Fibroblast of lung (primary cell): ENCODE measurements at places on chromosomes 4 and X. TPM values are rescaled to one million over a fixed set of nuclear protein-coding genes. Genes with fewer than 3 reads are reported as not detected.

Gene KLHL4
- total RNA-seq = 2.1 and 3.5 TPM in 2 replicates

DNA sequence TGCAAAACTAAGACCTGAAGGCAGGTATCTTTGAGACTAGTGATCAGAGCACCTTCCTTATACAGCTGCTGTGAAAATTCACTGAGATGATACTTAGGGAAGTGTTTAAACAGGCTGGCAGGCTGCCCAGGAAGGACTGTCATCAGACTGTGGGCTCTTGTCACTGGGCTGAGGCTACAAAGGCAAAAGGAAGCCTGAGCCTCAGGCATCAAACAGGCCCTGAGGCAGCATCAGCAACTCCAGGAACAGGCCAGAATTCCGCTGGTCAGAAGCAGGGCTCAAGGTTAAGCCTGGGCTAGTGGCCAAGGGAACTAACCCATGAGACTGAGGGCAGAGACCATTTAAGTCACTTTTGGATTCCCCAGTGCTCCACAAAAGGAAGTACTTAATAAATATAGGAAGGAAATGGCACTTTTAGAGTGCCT, 12.8 kb downstream of the PJA1 start:
- H3K4me3 ChIP-seq = no peak overlapping the region
- H3K4me1 ChIP-seq = no peaks in the 10 kb centered on the region
- H3K36me3 ChIP-seq = no peaks in the 10 kb centered on the region
- DNase-seq = no peak
- no peaks in the 10 kb centered on the region for H3K27me3 ChIP-seq

- H3K27me3 ChIP-seq = no peaks in the 10 kb centered on the region
- no peak overlapping the region for H3K27ac ChIP-seq
- no peaks in the 10 kb centered on the region for H3K36me3 ChIP-seq
- H3K4me3 ChIP-seq = peak overlapping the region; percentile 14
- H3K4me1 ChIP-seq = no peaks in the 10 kb centered on the region
Observed at GRCh38 chr4:108049406-108049805, 59.7 kb downstream of the HADH start.

DNA sequence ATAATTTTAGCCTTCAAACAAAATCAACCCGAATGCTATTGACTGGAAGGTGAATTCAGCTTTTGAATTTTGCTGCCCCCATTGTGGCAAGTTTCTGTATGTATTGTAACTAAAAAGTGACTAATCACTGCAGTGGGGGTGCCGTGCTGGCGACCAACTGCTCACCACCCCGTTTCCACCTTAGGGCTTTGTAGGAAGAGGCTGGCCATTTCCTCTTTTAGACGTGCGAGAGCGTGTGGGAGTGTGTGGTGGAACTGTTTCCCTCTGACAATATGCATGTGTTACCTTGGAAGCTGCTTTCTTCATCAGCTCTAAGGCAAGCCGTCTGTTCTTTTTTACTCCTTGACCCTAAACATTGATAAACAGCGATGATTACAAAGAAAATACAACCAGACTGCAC, 78.8 kb downstream of the SEL1L3 start:
- no peak overlapping the region for H3K4me3 ChIP-seq
- no peaks in the 10 kb centered on the region for H3K36me3 ChIP-seq
- no peak for DNase-seq
- no peak overlapping the region for H3K27ac ChIP-seq

DNA sequence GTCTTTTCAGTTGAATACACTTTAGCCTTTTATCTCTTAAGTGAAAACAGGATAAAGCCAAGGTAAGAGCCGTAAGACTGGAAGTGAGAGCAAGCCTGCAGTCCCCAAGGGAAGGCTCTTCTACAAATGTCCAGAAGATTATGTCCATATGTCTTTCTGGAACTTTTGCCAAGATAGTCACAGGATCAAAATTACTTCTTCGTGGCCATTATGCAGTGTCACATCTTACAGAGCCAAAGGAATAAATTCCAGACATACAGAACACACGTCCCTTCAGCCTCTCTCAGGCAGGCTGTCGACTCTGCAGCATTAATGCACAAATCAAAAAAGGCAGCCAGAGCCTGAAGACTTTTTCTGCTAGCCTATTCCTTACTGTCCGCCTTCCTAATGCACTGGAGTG, 10.9 kb upstream of the GATB start:
- no peaks in the 10 kb centered on the region for H3K27me3 ChIP-seq
- no peak overlapping the region for H3K4me3 ChIP-seq

Gene DSPP
- not detected in 2 replicates for total RNA-seq

Gene IBSP
- not detected in 2 replicates for total RNA-seq

Gene MAGEA4
- total RNA-seq = not detected in 2 replicates

DNA sequence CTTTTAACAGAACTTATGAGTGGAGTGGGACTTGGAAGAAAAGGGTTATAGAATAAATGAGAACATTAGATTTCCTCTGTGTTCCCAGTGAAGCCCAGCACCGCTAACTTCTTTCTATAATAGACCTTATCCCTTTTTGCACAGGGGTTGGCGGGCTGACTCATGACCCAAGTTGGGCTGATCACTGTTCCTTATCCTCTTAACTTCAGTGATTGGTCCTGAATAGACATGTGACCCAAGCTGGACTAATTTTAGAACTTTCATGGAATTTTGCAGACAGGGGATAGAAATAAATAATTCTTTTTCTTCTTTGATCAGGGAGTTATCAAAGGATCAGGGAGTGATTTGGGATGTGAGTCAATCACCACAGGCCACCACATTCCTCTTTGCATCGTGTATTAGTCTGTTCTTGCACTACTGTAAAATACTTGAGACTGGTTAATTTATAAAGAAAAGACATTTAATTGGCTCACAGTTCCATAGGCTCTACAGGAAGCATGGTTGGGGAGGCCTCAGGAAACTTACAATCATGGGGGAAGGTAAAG, 75.9 kb downstream of the UCHL1 start:
- H3K4me3 ChIP-seq = no peak overlapping the region
- no peaks in the 10 kb centered on the region for H3K4me1 ChIP-seq
- H3K27me3 ChIP-seq = no peaks in the 10 kb centered on the region
- DNase-seq = no peak
- H3K36me3 ChIP-seq = no peaks in the 10 kb centered on the region
- no peak overlapping the region for H3K27ac ChIP-seq

GRCh38 chrX:36856849-36857248, 151.3 kb upstream of the FAM47C start:
- no peaks in the 10 kb centered on the region for H3K27me3 ChIP-seq
- H3K4me1 ChIP-seq = no peaks in the 10 kb centered on the region
- no peak overlapping the region for H3K27ac ChIP-seq
- H3K4me3 ChIP-seq = no peak overlapping the region

DNA sequence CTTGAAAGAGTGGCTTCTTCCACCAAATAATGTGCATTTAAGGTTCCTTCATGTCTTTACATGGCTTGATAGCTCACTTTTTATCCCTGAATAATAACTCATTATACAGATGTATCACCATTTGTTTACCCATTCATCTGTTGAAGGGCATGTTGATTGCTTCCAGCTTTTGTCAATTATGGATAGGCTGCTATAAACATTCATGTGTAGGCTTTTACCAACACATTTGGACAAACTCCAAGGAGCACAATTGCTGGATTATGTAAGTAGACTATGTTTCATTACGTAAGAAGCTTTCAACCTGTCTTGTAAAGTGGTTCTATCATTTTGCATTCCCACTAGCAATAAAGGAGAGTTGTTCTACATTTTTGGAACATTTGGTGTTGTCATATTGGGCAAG, 2637.0 kb downstream of the PCDH7 start:
- no peak overlapping the region for H3K4me3 ChIP-seq
- H3K27ac ChIP-seq = no peak overlapping the region
- no peaks in the 10 kb centered on the region for H3K27me3 ChIP-seq
- no peaks in the 10 kb centered on the region for H3K4me1 ChIP-seq

Gene ARSD
- 14.1 and 30.7 TPM in 2 replicates for total RNA-seq

Gene BEX1
- not detected in 2 replicates for total RNA-seq

Gene ARHGEF6
- 20.5 and 30.1 TPM in 2 replicates for total RNA-seq

- H3K4me1 ChIP-seq = no peaks in the 10 kb centered on the region
- H3K27me3 ChIP-seq = no peaks in the 10 kb centered on the region
- H3K36me3 ChIP-seq = no peaks in the 10 kb centered on the region
- DNase-seq = no peak
- no peak overlapping the region for H3K27ac ChIP-seq
Observed at GRCh38 chrX:148281920-148282319, 218.5 kb upstream of the AFF2 start.

DNA sequence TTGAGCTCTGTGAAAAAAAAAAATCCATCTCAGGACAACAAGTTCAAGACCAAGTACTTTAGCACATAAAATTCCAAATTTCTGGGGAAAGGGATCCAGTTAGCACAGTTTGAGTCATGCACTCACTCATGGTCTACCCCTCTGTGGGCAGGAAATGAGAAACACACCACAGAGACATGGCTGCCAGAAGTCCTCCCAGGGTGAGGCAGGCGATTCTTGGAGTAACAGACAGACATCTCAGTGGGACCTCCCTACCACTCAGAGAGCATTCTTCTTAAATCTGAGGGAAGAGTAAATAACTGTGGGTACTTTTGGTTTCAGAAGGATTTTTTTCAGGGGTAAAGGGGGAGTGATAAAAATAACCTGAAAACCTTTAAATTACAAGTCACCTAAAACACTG, 14.1 kb downstream of the CXCL1 start:
- peaks cover 2% of the 10 kb centered on the region for H3K4me1 ChIP-seq
- no peaks in the 10 kb centered on the region for H3K36me3 ChIP-seq
- peak; percentile 89 for DNase-seq
- H3K27ac ChIP-seq = no peak overlapping the region
- no peaks in the 10 kb centered on the region for H3K27me3 ChIP-seq

GRCh38 chr4:154566639-154567204, 3.9 kb downstream of the FGB start:
- no peaks in the 10 kb centered on the region for H3K4me1 ChIP-seq
- no peaks in the 10 kb centered on the region for H3K36me3 ChIP-seq
- no peaks in the 10 kb centered on the region for H3K27me3 ChIP-seq
- no peak overlapping the region for H3K27ac ChIP-seq
- DNase-seq = no peak

Gene FOXO4
- total RNA-seq = 6.9 and 7.4 TPM in 2 replicates

Gene GPRASP3
- 5.9 and 9.7 TPM in 2 replicates for total RNA-seq

- no peaks in the 10 kb centered on the region for H3K4me1 ChIP-seq
- DNase-seq = no peak
- H3K27ac ChIP-seq = no peak overlapping the region
- no peaks in the 10 kb centered on the region for H3K27me3 ChIP-seq
Observed at GRCh38 chrX:69258893-69259292, 93.6 kb upstream of the PJA1 start.

- no peak overlapping the region for H3K27ac ChIP-seq
- no peak overlapping the region for H3K4me3 ChIP-seq
- DNase-seq = no peak
- H3K4me1 ChIP-seq = no peaks in the 10 kb centered on the region
- no peaks in the 10 kb centered on the region for H3K36me3 ChIP-seq
Observed at GRCh38 chr4:6052679-6053078, 34.4 kb upstream of the C4orf50 start.

GRCh38 chr4:122997463-122998101, 75.2 kb upstream of the NUDT6 start:
- no peak for DNase-seq
- no peaks in the 10 kb centered on the region for H3K27me3 ChIP-seq
- no peak overlapping the region for H3K4me3 ChIP-seq
- H3K36me3 ChIP-seq = no peaks in the 10 kb centered on the region

GRCh38 chrX:129678614-129679195, 23.9 kb upstream of the APLN start:
- H3K36me3 ChIP-seq = no peaks in the 10 kb centered on the region
- no peak for DNase-seq
- no peak overlapping the region for H3K4me3 ChIP-seq
- no peak overlapping the region for H3K27ac ChIP-seq

DNA sequence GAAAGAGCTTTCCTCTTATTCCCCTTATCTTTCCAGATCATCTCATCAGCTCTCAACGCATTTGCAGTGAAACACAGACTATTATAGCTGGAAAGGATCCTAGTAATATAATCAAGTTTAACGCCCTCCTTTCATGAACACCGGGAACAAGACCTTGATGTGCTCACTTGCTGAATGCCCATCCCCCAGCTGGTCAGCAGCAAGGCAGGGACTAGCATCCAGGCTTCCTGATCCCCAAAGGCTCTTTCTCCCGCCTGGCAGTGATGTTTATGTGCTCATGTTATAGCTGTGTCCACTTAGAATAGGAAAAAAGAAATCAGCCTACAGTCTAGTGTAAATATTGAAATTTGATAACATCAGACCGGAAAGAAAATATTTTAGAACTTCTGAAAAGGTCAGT, 24.6 kb downstream of the GPC4 start:
- no peaks in the 10 kb centered on the region for H3K36me3 ChIP-seq
- no peak overlapping the region for H3K27ac ChIP-seq
- no peak overlapping the region for H3K4me3 ChIP-seq
- DNase-seq = peak; percentile 8
- no peaks in the 10 kb centered on the region for H3K4me1 ChIP-seq

Gene SAT1
- total RNA-seq = 148 TPM in 2 replicates

Gene FABP2
- not detected in 2 replicates for total RNA-seq

GRCh38 chr4:143616771-143617170, 83.7 kb downstream of the FREM3 start:
- H3K27ac ChIP-seq = no peak overlapping the region
- no peak overlapping the region for H3K4me3 ChIP-seq
- peak; percentile 51 for DNase-seq
- no peaks in the 10 kb centered on the region for H3K36me3 ChIP-seq
- no peaks in the 10 kb centered on the region for H3K27me3 ChIP-seq

Gene LETM1
- 70.4 TPM in 2 replicates for total RNA-seq

DNA sequence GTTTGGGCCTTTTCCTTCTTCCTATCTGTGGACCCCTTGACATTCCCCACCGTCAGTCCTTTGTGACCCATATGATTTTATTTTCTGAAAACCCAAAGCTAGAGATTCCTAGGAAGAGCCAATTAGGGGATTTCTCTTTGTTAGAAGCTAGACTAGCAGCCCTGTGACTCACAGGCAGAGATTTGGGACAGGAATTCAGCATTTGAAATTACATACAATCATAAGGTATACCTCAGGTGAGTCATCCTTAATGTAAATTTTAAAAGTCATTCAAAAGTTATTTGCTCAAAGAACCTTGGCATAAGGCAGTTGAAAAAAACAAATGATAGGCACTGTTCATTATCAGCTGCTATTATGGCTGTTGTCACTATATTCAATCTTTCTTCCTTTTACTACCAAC, 40.6 kb downstream of the USP26 start:
- peak; percentile 2 for DNase-seq
- no peak overlapping the region for H3K27ac ChIP-seq
- H3K4me1 ChIP-seq = no peaks in the 10 kb centered on the region

Gene PPM1K
- total RNA-seq = 10.0 and 18.0 TPM in 2 replicates

- H3K4me1 ChIP-seq = peaks cover 4% of the 10 kb centered on the region
- H3K27ac ChIP-seq = no peak overlapping the region
Observed at GRCh38 chr4:119014658-119015057, 121.0 kb upstream of the MYOZ2 start.

- H3K27ac ChIP-seq = peak overlapping the region; percentile 92
- no peak for DNase-seq
- H3K27me3 ChIP-seq = no peaks in the 10 kb centered on the region
- H3K4me1 ChIP-seq = peaks cover 2% of the 10 kb centered on the region
- H3K36me3 ChIP-seq = no peaks in the 10 kb centered on the region
- no peak overlapping the region for H3K4me3 ChIP-seq
Observed at GRCh38 chrX:30282527-30282926, 26.7 kb downstream of the NR0B1 start.
